ENCODE measurements at places on chromosomes 16 and 17.

GRCh38 chr16:87000001-87000400 lies 317.2 kb downstream of the C16orf95 start:
- no peak for DNase-seq

DNA sequence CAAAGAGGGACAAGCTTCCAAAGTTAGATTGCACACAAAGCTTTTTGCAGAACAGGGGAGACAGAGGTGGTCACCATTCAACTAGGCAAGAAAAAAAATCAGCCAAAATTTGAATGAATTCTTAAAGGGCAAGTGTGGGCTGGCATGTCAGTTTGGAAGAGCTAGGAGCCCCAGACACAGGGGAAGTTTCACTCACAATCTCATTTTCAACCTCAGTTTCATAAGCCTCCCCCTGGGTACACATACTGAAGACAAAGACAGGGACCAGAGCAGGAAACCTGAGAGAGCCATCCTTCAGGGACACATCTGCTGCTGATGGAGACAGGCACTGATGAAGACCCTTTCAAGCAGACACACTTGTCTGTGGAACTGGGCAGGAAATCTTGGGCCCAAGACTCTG lies 106.3 kb upstream of the PSMD7 start:
- DNase-seq, result no peak

- DNase-seq, result no peak
Measured at GRCh38 chr16:49484451-49484849, 110.8 kb downstream of the C16orf78 start.

GRCh38 chr16:65933703-65934102 lies 432.8 kb upstream of the CDH5 start:
- DNase-seq, result no peak

- no peak for DNase-seq
Measured at GRCh38 chr16:64950262-64950661, 171.6 kb downstream of the CDH11 start.

- peak; percentile 28 for DNase-seq
Measured at GRCh38 chr17:59838052-59838916, 54.5 kb downstream of the TUBD1 start.

GRCh38 chr17:44926821-44927525 lies 11.7 kb upstream of the GFAP start:
- DNase-seq, result no peak

- no peak for DNase-seq
Measured at GRCh38 chr16:30761427-30761927, 385 bp downstream of the CFAP119 start.

- DNase-seq, result no peak
Measured at GRCh38 chr17:31148205-31148604, 53.4 kb downstream of the NF1 start.

GRCh38 chr16:81204798-81205680 lies 33.5 kb upstream of the BCO1 start:
- no peak for DNase-seq

- DNase-seq, result no peak
Measured at GRCh38 chr17:1511290-1511689, 5.1 kb downstream of the INPP5K start.

DNA sequence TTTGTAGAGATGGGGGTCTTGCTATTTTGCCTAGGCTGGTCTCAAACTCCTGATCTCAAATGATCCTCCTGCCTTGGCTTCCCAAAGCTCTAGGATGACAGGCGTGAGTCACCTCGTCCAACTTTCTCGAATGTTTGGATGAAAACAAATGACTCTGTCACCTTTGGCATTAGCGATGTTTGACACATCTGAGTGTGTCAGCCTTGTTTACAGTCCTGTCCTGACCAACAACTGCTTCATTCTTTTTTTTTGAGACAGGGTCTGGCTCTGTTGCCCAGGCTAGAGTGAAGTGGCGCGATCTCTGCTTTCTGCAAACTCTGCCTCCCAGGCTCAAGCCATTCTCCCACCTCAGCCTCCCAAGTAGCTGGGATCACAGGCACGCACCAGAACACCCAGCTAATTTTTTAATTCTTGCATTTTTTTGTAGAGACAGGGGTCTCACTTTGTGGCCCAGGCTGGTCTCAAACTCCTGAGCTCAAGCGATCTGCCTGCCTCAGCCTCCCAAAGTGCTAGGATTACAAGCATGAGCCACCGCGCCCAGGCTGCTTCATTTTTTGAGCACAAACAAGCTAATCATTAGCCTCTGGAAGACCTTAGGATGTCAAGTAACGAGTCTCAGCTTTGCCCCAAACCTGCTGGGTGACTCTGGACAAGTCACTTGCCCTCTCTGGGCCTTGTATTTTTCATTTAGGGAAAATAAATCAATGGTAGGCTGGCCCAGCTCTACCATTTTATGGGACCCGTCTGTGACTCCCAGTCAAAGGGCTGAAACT lies 7.4 kb downstream of the MYH11 start:
- DNase-seq, result no peak

DNA sequence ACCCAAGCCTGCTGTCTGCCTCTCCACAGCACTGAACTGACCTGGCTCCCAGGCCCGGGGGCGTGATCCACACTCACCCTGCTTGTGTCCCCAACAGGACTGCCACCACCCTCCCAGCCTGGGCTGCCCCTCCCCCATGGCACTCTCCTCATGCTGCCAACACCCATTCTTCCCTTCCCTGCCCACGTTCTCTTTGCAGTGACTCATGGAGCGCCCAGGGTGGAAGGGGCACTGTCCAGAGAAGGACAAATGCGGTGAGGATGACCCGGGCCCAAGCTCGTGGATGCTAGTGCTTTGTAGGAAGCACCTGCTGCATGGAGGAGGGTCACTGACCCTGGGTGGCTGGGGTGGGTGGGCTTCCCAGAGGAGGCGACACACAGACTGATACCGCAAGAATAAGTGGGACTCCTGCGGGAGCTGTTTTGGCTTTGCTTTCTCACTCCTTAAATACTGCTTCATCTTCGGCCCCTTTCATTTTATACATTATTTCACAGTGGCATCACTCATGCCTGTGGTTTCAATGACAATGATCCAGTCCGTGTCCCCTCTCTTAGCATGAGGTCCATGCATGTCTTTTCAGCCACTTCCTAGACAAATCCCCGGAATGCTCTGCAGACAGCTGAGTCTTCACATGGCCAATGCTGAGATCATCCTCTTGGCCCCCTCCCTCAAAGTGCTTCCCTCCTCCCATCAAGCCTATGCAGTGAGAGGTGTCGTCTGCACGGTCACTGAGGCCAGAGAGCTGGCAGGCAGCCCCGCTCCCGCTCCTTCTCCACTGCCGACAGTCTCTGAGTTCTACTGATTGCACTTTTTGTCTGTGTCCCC lies 17.6 kb downstream of the CDK5R1 start:
- no peak for DNase-seq

- no peak for DNase-seq
Measured at GRCh38 chr17:55458978-55459377, 37.3 kb upstream of the MMD start.

DNA sequence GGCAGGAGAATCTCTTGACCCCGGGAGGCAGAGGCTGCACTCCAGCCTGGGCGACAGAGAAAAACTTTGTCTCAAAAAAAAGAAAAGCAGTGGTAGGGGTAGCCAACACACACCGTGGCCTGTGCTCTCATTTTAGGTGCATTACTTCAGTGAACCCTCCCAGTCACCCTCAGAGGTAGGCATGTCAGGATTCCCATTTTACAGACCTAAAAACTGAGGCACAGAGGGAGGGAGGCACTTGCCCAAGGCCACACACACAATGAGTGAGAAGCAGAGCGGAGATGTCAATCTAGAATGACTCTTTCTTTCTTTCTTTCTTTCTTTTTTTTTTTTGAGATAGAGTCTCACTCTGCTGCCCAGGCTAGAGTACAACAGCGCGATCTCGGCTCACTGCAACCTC lies 5.2 kb downstream of the COTL1 start:
- DNase-seq, result no peak

GRCh38 chr17:58416937-58417299 lies 416 bp downstream of the RNF43 start:
- no peak for DNase-seq

DNA sequence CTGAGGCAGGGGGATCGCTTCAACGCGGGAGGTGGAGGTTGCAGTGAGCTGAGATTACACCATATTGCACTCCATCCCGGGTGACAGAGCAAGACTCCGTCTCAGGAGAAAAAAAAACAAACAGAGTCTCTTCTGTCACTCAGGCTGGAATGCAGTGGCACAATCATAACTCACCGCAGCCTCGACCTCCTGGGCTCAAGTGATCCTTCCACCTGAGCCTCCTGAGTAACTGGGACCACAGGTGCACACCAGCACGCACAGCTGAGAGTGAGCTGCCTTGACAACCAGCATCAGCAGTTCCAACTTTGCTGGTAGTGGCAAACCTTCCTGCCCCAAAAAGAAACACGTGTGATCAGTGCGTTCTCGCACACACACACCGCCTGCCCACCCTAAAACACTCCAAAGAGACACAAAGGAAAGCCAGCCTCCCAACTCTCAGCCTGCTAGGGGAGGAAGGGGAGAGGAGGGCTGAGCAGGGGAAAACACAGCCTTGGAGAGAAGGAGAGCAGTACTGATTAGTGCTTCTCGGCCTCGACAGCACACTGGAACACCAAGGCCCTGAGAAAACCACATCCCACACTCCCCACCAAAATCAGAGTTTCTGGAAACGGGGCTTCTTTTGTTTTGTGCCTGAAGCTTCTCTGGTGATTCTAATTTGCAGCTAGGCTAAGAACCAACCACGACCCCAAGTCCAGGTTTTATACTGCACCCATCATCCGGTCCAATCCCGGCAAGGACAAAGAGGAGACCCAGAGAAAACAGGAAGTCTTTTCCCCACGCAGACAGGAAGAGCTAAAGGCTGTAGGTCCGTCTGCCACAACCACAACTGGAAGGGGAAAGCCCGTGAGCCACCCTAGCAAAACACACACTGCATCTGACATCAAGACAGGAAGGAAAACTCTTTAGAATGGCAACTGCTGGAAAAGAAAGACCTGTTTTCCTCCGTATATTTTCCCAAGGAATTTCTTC lies 28.8 kb downstream of the ZCCHC14 start:
- peak; percentile 2 for DNase-seq

DNA sequence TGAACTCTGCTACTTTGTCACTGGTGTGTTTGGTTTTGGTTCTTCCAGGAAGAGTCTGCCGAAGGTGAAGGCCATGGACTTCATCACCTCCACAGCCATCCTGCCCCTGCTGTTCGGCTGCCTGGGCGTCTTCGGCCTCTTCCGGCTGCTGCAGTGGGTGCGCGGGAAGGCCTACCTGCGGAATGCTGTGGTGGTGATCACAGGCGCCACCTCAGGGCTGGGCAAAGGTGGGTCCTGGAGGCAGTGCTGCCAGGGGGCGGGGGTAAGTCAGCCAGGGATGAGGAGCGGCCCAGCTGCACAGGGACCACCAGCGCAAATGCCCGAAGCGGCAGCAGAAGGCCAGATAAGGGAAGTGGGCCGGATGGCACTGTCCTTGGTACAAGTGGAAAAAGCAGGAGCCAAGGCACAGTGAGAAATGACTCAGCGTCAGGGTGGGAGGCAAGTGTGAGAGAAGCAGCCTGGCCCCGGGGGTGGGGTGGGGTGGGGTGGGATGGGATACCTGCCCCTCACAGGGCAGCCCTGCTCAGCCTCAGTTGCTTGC lies 41.9 kb downstream of the TMEM11 start:
- no peak for DNase-seq

DNA sequence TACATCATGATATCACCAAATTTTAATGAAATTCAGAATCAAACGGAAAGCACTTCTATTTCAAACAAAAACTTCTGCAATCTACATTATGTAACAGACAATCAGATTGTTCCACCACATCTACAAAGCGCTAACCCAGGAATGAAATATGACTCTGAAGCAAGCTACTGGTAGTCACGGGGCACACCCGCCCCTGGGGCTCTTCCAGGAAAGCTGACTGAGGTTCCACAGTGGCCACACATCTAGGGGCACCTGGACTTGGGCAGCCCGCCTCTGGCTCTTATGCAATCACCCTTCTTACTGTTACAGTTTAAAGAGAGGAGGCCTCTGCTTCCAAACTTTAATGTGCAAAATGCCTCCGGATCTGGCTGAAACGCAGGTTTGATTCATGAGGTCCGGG lies 27.5 kb downstream of the ZCCHC14 start:
- peak; percentile 11 for DNase-seq

DNA sequence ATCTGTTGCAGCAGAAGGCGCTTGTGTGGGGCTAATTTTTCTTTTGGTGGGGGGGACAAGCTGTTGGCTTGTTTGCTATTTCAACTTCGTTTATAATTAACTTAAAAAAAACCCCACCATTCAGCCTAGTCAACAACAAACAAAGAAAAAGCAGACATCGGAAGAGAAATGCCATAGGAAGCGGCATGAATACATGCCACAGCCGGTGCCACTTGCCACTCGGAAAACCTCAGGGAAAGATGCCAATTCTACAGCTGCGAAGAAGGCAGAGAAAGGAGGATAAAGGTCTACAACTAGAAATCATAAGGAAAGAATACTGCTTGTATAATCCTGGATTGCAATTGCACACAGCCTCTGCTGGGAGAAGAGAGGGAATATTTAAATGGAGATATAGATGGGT lies 254.4 kb upstream of the PMFBP1 start:
- no peak for DNase-seq

- DNase-seq, result no peak
Measured at GRCh38 chr17:17888821-17889220, 52.0 kb upstream of the SREBF1 start.

GRCh38 chr16:65739518-65739917 lies 617.7 kb upstream of the CDH11 start:
- DNase-seq, result no peak

- no peak for DNase-seq
Measured at GRCh38 chr16:27399969-27400368, 2.0 kb upstream of the IL21R start.

GRCh38 chr16:19458722-19459379 lies 41.2 kb downstream of the TMC5 start:
- no peak for DNase-seq

DNA sequence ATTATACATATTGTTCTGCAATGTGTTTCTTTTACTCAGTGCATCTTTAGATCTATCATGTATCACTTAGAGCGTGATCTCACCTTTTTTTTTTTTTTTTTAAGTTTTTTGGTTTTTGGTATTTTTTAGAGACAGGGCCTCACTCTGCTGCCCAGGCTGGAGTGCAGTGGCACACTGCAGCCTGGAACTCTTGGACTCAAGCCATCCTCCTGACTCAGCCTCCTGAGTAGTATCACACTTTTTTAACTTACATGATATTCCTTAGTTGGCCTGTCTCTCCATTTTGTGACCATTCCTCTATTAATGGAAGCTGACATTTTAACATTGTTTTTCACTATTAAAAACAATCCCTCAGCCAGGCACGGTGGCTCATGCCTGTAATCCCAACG lies 4.7 kb upstream of the MPO start:
- DNase-seq, result no peak

- no peak for DNase-seq
Measured at GRCh38 chr16:77437859-77438258, 3.0 kb upstream of the ADAMTS18 start.

GRCh38 chr16:55613613-55614335 lies 42.0 kb upstream of the SLC6A2 start:
- no peak for DNase-seq

DNA sequence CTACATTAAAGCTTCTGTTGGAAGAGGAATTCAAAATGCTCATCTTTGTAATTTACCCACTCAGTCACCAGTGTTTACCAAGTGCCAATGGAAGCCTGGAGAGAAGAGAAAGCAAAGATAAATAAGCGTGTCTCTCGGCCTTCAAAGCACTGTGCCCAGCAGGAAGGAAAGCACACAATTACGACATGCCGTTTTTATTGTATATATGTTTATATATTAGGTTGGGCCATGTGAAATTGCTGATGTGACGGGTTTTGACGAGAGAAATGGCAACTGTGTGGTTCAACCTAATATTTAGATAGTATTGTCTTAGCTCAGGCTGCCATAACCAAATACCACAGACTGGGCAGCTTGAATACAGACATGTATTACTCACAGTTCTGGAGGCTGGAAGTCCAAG lies 79.3 kb upstream of the HSBP1 start:
- DNase-seq, result no peak

All from bone marrow (tissue), 2 donors.